ENCODE measurements at places on chromosomes 6 and 20. TPM values are rescaled to one million over a fixed set of nuclear protein-coding genes. Genes with fewer than 3 reads are reported as not detected.

GRCh38 chr6:48826901-48827701 is 636.0 kb downstream of the MMUT start:
- no peak overlapping the region for H3K27ac ChIP-seq
- no peaks in the 10 kb centered on the region for H3K4me1 ChIP-seq
- no peak for DNase-seq
- no peak overlapping the region for H3K4me3 ChIP-seq
- no peaks in the 10 kb centered on the region for H3K27me3 ChIP-seq

Gene NFKBIE
- total RNA-seq = 24.1 TPM

GRCh38 chr6:6331393-6331792 is 10.9 kb upstream of the F13A1 start:
- no peak overlapping the region for H3K27ac ChIP-seq
- DNase-seq = no peak
- H3K4me3 ChIP-seq = no peak overlapping the region
- peaks cover 16% of the 10 kb centered on the region for H3K27me3 ChIP-seq
- no peaks in the 10 kb centered on the region for H3K36me3 ChIP-seq

DNA sequence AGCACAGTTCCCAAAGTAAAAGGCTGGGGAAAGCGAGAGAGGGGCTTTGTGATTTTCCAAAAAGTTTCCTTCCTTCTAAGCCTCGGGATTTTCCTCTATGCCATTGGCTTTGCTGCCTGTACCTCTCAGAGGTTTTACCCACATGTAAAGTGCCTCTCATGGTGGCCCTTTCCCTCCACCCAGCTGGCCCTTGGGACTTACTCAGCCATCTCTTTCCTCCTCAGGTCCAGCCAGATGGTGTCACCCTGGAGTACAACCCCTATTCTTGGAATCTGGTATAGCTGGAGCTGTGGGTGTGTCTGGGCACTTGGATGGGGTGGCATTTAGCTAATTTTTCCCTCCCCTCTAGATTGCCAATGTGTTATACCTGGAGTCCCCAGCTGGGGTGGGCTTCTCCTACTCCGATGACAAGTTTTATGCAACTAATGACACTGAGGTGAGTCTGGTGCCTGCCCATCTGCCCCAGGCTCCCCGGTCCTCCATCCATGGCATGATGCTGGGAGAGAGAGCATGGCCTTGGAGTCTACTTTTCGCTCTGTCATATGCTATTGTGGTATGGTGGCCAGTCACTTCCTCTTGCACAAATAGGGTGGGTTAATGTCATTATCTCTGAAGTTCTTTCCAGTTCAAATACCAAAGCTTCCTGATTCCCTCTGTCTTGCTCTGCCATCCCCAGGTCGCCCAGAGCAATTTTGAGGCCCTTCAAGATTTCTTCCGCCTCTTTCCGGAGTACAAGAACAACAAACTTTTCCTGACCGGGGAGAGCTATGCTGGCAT is 1.1 kb downstream of the CTSA start:
- no peak for DNase-seq
- peak overlapping the region; percentile 58 for H3K27ac ChIP-seq
- peak overlapping the region; percentile 89 for H3K4me3 ChIP-seq
- no peaks in the 10 kb centered on the region for H3K27me3 ChIP-seq
- peaks cover 11% of the 10 kb centered on the region for H3K4me1 ChIP-seq

GRCh38 chr20:478949-479429 is 16.7 kb upstream of the TBC1D20 start:
- DNase-seq = no peak
- no peak overlapping the region for H3K27ac ChIP-seq
- no peaks in the 10 kb centered on the region for H3K27me3 ChIP-seq
- peaks cover 15% of the 10 kb centered on the region for H3K36me3 ChIP-seq
